Choroid plexus epithelial cell (primary cell): ENCODE measurements at places on chromosomes 11 and 22.

- DNase-seq, result no peak
These were observed 56.0 kb downstream of the ADM start for GRCh38 chr11:10360835-10361234.

GRCh38 chr11:21048626-21049025 is 379.2 kb downstream of the NELL1 start:
- DNase-seq, result no peak

- no peak for DNase-seq
These were observed 63.8 kb downstream of the TRIM29 start for GRCh38 chr11:120074076-120074475.

DNA sequence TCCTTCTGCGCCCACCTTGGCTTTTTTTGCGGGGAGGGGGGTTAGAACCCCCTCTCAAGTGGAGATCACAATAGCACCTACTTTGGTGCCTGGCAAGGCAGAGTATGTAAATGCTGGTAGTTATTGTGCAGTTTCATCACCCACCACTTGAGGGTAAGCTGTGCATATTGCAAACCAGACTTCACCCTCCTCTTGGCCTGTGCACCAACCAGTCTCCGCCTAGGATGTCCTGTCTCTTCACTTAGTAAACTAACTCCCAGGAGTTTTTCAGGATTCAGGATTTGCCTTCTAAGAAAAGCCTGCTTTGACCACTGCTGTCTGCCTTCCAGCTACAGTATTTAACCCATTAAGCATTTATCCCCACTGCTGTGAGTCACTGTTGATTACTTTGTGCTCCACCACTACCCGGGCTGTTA is 2.0 kb upstream of the UBXN1 start:
- DNase-seq, result peak; percentile 90

- no peak for DNase-seq
These were observed 684.7 kb downstream of the METTL15 start for GRCh38 chr11:28792856-28793255.
